ENCODE measurements at places on chromosomes 7 and 10.

DNA sequence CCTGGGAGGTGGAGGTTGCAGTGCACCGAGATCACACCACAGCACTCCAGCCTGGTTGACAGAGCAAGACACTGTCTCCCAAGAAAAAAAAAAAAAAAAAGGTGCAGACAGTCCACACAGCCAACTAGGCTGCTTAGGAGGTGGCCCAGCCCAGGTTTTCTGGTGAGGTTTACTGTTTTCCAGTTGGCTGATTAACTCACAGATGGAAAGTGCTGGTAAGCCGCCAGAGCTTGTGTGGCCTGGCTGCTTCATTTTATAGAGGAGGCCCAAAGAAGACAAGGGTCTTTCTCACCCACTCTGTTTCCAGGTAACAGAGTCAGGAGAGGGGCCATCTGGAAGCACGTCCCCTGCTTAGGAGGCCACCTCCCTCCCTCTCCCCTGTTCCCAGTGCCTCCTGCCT lies 6.2 kb downstream of the RHBDD2 start:
- DNase-seq = no peak

DNA sequence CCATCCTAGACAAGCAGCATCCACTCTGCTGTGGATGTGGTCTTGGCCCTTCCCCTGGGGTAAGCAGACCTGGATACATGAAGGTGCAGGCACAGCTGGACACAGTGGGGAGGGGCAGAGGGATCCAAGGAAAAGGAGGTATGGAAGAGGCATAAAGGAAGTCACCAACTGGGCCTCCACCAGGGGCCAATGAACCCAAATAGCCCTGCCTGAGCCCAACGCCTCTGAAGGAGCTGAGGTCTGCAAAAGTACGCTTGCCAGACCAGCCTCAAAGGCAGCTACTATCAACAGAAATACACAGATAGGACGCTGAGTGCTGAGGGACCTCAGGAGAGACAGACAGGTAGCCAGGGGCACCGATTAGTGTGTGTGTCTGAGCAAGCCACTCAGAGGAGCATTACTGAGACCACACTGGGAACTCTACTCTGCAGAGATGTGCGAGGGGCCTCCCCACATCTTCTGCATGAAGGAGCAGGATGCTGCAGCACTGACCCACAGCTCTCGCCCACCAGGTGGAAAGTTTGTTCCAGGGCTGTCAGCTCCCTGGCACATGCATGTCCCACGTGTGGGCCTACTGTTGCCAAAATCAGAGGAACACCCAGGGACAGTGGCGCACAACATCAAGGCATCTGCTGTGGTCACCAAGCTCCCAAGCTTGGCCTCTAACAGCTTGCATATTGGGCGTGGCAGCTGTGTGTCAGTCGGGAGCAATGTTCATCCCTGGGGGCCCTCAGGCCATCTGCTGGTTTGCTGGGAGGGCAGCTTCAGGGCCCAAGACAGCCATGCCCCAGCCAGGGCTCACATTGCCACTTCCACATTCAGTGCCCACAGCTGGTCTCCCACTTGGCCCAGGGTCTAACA lies 40.0 kb downstream of the MKI67 start:
- no peak for DNase-seq

GRCh38 chr10:23139677-23140076 lies 44.3 kb downstream of the MSRB2 start:
- no peak for DNase-seq

- no peak for DNase-seq
Observed at GRCh38 chr7:85770332-85770731, 583.5 kb upstream of the SEMA3D start.

DNA sequence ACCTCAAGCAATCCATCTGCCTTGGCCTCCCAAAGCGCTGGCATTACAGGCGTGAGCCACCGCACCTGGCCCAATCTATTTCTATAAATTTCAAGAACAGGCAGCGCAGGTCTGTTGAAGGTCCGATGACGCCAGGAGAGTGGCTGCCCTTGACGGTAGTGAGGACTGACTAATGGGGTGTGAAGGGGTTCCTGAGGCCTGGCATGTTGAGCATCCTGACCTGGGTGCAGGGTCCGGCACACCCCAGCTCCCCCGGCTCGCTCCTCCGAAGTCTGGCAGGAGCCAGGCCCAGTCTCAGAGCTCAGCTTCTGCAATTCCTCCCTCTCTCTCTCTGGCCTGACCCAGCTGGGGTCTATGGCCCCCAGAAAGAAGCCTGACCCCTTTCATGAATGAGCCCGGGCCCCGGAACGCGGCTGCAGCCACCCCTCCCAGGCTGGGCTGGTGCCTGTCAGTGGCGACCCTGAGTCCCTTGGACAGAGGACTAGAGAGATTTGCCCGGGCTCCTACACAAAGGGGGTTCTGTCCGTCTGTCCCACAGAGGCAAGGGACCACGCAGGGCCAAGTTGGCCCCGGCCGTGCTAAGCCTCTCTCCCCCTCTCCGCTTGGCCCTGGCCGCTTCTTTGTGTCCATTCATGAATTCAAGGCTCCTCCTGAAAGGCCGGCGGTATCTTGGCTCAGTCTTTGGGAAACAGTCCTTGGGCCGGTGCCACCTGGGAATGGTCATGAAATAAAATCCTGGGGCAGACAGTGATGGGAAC lies 18.8 kb downstream of the MMD2 start:
- DNase-seq = peak; percentile 28

- no peak for DNase-seq
Observed at GRCh38 chr7:36245684-36246299, 92.7 kb downstream of the EEPD1 start.

DNA sequence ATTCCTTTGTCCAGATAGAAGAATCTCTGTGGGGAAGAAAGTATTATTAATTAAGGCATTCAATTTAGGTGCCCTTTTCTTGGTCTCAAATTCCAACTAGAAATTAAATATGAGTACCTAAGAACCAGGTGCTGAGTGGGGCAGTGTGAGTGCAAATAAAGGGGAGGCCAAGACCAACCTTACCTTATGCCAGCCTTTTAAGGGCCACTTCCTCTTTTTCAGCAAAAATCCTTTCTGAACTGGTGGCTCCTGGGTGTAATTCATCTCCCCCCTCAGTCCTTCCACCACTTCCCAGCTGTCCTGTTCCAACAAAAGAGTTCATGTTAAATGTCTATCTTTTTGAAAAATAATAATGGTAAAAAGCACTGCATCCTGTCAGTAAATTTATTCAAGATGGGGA lies 108.2 kb downstream of the OSBPL3 start:
- no peak for DNase-seq

- no peak for DNase-seq
Observed at GRCh38 chr7:1560620-1561031, 4.6 kb upstream of the TMEM184A start.

GRCh38 chr7:142851269-142851668 lies 3.6 kb upstream of the EPHB6 start:
- DNase-seq = no peak

DNA sequence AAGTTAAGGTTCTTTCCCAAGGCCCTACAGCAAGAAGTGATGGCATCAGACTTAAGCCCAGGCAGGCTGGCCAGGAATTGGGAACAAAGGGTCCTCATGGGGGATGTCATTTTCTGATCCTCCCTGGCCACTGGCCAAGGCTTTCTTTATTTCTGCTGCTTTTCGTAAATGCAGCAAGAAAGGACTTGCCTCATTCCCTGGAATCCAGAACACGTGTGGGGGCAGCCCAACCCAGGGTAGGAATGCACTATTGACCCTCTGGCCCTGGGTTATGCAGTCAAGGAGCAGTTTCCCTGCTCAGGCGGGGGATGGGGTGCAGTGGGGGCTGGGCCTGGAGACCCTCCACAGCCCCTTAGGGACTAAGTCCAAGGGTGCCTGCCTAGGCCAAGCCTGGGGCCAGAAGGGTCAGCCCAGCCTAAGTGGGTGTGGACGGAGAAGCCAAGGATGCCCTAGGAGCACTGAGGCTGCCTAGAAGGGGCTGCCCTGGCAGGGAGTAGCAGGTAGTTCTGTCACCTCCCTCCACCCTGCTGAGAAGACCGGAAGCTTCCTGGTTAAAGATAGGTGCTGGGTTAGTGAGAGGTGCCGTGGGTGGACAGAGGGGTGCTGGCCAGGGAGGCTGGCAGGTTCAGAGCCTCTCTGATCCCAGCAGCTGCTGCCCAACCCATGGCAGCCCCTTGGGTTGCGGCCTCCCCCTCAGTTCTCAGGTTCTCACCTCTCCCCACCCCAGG lies 179.2 kb downstream of the SH3PXD2A start:
- DNase-seq = no peak

DNA sequence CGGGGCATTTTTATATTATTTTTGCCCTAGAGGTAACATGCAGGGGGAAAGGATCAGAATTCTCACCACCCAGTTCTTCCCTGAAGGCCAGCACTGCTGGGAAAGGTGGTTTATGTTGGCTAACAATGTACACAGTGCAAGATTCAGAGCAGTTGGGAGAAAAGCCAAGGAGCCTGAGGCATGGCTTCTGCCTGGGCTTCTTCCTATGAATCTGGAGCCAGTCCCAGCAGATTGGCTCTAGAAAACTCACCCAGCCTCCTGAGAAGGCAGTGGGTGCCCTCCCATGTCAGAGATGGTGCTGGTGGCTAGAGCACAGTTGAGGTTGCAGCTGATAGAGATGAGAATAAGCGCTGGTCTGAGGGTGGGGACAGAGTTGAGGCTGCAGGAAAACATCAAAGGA lies 44.7 kb upstream of the GPR26 start:
- no peak for DNase-seq

DNA sequence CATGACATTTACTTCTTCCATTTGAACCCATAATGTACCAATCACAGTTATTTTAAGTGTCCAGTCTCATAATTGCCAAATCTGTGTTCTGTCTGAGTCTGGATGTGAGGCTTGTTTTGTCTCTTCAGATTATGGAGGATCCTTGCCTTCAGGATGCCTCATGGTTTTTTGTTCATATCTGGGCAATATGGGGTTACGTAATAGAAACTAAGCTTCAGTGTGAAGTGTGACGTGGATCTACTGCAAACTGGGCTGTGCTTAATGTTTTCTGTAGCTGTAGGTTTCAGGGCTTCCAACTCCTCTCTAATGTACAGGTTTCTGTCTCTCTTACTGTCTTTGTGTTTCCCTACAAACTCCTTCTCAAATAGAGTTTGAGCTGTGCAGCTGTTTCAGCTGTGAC lies 223.7 kb upstream of the ADARB2 start:
- DNase-seq = no peak

GRCh38 chr10:20747782-20748181 lies 149.3 kb downstream of the NEBL start:
- DNase-seq = no peak

DNA sequence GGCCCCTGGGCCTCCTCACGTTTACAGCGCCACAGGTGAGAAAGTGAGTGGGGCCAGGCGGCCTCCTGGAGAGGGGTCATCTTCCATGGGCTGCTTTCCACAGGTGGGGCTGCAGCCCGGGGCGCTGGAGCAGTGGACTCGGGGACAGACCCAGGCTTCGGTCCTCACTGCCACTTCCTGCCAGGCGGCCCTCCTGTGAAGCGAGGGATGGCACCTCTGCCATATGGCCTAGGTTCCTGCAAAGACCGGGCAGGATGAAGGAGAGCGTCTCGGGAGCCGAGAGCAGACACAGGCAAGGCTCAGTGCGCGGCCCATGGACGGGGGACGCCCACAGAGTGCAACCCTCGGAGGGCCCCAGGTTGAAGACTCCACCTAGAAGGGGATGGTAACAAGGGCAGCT lies 106.8 kb downstream of the MAD1L1 start:
- no peak for DNase-seq

DNA sequence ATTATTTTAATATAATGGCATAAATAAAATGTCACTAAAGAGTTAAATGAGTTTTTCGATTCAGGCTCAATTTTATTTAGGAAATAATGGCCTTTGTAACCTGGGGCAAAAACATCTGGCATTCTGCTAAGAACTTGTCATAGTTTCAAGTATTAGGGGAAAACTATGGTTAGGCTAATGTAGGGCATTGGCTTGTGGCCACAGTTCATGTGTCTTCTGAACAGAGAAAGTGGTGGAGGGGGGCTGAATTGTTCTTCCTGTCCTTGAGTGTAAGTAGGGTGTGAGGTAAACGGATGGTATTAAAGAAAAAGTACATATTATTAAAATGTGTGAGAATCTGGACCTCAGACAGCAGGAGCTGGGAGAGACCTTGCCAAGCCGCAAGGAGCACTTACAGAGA lies 69.1 kb upstream of the KLF14 start:
- DNase-seq = no peak

- no peak for DNase-seq
Observed at GRCh38 chr10:2908851-2909630, 158.3 kb upstream of the PFKP start.

DNA sequence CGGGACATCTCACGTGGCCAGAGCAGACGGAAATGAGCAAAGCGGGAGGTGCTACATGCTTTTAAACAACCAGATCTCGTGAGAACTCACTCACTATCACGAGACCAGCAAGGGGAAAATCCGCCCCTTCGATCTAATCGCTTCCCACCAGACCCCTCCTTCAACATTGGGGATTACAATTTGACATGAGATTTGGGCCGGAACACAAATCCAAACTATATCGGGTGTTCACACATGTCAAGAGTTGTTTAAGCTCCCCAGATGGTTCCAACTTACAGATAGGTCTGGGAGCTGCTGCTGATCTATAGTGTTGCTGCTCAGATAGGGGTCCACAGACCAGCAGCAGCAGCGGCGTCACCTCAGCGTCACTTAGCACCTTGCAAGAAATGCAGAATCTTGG lies 194.9 kb downstream of the GPAM start:
- DNase-seq = no peak

DNA sequence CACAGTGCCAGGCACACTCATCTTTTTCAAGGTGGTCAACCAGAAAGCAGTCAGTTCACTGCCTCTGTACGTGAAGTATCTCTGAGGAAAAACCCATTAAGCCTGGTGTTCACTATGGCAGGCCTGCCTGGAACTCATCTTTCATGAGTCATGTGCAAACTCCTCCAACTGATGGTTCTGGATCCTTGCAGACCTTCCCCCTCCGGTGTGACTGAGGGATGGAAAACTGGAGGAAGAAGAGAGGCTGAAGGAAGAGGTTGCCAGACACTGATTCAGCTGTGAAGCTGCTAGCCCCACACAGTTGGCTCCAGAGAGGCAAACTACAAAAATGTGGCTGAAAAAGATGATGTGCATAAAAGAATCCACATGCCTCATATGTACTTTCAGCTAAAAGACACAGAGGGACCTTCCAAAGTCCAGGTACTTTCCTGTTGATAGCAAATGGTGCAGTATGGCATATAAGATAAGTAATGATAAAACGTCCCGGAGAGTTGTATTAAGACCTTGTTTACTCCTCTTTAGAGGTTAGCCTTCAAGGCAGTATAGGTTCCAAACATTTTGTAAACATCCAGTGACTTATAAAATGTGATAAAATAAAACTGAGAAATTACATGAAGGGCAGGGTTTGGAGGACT lies 2.7 kb downstream of the CYP3A5 start:
- DNase-seq = no peak

All from amygdala (tissue), 56 donors.